ENCODE measurements at places on chromosomes 3 and 15.

DNA sequence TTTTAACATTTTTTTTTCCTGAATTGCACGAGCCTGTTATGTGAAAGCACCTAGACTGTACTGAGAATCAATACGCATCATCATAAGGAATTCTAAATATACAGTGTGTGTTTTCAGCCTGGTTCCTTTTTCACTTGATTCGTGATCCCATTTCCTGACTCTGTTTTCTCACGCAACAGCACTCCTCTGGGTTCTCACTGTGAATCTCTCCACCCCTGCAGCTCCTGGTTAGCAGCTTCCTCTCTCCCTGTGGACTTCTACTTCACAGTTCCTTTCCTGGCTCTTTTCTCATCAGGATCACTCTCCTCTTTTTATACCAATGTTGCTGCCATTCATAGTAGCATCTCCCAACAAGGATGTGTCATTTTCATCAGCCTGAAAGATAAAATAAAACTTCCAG lies 297.2 kb downstream of the CADM2 start:
- peak; percentile 47 for DNase-seq

GRCh38 chr3:20055842-20056241 lies 15.6 kb downstream of the KAT2B start:
- DNase-seq, result no peak

- no peak for DNase-seq
Measured at GRCh38 chr3:63952248-63952594, 40.0 kb upstream of the SCAANT1 start.

DNA sequence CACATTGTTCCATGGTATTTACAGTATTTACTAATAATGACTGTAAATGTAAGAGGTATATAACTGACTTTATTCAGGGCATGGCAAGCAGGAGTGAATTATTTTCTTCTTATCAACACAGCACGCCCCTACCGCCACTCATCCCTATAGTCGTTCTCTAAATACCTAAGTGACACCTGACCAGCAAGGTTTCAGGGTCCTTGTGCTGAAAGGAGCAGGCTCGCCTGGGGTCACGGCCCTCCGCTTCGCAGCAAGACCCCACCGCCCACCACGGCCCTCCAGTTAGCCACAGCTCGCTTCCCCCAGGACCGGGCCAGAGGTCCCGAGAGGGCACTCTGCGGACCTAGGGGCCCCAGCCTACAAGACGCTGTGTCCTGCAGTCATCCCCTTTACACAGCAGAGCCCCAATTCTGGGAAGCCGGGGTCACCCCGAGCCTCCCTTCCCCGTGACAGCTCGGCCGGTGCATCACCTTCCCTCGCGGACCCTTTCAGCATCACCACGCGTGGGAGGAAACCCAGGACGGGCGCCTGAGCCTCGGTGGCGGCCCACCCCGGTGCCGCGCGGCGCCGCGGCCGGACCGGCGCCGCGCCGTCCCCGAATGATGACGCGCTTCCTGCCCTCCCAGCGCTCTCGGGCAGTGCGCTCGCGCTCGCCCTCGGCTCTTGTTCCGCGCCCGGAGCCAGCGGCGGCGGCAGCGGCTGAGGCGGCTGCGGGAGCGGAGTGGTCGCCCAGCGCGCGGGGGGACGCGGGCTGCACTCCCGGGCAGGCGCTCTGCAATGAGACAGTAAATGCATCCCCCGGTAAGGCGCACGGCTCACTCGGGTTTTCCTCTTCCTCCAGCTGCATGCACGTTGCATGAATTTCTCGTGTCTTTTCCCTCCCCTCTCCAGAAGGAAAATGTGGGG lies 225.1 kb upstream of the C2CD4B start:
- DNase-seq, result peak; percentile 90

DNA sequence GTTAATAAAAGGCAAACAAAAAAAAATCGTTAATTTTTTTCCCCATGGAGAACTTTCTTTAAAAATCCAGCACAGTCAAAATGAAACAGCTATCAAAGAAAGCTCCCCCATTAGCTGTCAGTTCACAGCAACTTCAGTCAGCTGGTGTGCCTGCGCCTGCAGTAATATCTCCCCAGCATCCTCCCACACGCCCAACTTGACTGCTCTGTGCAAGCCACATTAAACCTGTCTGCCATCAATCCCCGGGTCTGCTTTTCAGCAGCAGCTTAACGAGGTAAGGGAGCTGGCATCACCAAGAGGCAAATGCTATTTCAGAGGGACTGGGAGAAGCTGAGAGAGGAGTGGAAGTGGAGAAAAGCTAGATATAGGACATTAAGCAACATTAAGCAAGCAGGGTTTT lies 337.5 kb downstream of the GAP43 start:
- DNase-seq, result peak; percentile 89

DNA sequence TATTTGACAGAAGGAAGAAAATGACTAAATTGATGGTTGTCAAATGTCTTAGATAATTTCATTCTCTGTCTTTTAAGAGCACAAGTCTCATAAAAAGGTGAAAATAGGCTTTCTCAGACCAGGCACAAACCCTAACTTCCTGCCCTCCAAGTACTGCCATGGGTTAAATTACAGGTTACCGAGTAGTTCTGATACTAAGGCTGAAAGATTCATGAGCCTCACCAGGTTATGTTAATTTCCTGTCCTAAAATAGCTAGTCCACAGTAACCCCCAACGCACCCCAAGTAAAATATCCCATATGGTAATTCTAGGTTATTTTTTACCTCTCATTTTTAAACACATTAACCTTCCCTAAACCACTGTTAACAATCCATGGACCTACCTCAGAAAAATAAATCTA lies 42.0 kb downstream of the GSK3B start:
- DNase-seq, result no peak

GRCh38 chr15:52220937-52221660 lies 29.9 kb upstream of the GNB5 start:
- no peak for DNase-seq

DNA sequence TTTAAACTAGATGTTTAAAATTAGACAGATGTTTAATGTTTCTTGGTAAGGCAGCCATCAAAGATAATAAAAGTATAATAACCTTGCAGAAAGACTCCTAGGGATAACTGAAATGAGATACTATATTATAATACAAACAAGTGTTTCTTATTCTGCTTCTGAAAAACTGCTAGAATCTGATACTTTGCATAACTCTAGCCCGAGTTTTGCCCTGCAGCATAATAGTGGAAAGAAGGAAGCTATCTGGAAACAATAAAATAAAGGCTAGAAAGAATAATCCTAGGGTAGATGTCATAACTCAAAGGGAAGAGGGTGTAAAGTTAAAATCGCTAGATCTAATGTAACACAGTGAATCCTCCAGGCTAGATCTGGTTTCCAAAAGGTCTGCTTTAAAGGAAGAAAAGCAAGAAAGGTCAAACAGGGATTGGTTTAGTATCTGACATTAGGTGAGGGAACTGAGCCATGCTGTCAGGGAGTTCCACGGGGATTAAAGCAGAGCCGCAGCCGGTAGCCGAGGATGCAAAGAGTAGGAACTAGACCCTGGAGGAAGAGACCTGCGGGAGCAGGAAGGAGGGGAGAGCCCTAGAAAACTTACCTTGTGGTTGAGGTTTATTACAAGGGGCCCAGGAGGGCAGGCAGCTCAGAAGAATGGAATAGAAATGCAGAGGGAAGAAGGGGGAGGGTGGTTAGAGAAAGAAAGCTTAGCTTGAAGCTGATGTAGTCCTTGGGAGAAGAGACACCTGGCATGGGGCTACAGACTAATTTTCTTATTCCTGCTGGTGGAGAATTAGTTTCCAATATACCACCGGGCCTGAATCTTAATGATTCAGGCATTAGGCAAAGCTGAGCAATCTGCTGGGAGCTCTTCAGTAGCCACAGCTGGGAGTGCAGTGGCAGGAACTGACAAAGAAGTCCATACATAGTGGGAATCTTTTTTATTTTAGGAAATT lies 46.1 kb upstream of the TUSC7 start:
- no peak for DNase-seq

GRCh38 chr3:165854696-165855095 lies 17.5 kb upstream of the BCHE start:
- DNase-seq, result no peak

- DNase-seq, result no peak
Measured at GRCh38 chr3:12759097-12759679, at the start of gene TMEM40. Gene TMEM40 (minus strand): TSS chr3:12759259. CDS start chr3:12749832, 9,427 bp downstream.

GRCh38 chr3:174110761-174111160 lies 713.2 kb downstream of the NLGN1 start:
- DNase-seq, result no peak

DNA sequence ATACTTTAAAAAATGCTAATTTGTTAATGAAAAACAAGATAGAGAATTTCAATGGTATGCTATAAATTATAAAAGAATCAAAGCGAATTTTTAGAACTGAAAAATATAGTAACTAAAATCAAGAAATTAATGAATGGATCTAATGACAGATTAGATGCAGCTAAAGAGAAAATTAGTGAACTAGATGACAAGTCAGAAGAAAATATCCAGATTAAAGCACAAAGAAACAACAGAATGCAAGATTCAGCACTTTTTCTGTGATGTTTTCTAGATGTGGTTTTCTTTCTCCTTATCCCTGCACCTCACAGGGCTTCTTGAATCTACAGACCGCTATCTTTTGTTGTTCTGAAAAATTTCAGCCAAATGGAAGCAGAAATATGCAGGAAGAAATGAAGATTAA lies 54.4 kb downstream of the INO80 start:
- no peak for DNase-seq

Data from posterior cingulate gyrus (tissue), 11 donors.